ENCODE measurements at places on chromosomes 16 and 17. TPM values are rescaled to one million over a fixed set of nuclear protein-coding genes. Genes with fewer than 3 reads are reported as not detected.

- DNase-seq: no peak
Observed at GRCh38 chr17:63476854-63477479, at the start of gene ACE. TSS of gene ACE (plus strand) at chr17:63477061. CDS start at chr17:63477095, 34 bp downstream.

GRCh38 chr16:78091419-78091818 lies 8.0 kb upstream of the WWOX start:
- DNase-seq: no peak

DNA sequence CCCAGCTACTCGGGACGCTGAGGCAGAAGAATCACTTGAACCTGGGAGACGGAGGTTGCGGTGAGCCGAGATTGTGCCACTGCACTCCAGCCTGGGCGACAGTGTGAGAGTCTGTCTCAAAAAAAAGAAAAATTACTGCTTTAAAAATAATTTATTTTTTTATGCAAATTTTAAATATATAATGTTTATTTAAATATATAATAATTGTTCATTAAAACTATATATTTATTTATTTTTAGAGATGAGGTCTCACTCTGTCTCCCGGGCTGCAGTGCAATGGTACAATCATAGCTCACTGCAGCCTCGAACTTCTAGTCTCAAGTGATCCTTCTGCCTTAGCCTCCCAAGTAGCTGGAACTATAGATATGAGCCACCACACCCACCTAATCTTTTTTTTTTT lies 15.2 kb upstream of the DBNDD1 start:
- no peak for DNase-seq

DNA sequence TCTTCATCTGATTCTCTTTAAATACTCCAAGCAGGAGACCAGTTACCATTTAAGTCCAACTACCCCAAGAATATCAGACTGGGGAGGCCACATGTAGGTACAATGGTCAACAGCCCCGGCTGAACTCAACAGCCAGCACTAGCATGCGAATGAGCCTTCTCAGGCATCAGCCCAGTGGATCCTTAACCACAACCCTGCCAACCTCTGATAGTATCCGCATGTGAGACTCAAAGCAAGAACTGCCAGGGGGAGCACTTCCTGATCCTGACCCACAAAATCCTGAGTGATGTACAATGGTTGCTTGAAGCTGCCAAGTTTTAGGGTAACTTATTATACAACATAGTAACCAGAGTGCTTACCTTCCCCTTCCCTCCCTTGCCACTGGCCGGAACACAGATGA lies 4.0 kb downstream of the PYY start:
- no peak for DNase-seq

DNA sequence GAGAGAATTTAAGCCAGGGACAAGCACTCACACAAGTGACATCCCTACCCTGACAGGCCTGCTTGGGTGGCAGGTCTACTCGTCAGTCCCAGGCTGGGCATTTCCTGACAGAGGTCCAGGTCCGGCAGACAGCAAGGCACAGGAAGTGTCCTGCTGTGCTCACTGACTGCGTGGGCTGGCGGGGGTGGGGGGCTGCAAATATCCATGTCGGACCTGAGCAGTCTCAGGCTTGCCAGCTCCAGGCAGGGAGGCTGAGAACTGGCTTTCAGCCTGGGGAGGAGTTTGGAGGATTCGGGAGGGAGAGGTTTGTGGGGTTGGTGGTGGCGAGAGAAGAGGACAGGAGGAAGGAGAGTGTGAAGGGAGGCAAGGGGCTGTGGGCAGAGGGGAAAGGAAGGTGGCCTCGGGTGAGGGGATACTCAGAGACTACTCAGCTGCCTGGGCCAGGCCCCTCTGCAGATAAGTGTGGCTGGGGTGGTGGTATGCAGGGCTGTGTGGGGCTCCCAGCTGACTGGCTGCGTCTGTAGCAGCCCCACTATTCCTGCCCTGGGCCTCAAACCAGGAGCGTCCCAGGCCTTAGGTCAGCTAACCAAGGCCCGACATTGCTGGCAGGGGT lies 7.8 kb downstream of the HIC1 start:
- DNase-seq: no peak

GRCh38 chr17:76304226-76305134 lies 3.6 kb downstream of the QRICH2 start:
- no peak for DNase-seq

DNA sequence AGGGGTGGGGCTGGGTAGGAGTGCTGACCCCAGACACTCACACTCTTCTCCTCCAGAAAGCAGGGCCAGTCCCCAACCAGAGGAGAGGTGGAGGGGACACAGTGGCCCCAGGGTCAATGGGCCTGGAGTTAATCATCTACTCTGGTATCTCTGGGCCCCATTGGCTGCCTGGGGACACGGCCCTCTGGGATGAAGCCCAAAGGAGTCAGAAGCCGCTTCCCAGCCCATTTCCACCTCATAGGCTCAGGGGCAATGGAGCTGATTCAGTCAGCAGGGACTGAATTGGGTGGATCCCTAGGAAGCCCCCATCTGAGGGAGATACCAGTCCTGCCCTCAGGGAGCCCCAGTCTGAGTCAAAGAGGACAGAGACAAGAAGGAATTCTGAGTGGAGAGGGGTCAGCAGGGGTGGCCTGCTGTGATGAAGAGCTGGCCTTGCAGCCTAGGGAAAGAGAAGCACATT lies 2.9 kb upstream of the NAGS start:
- no peak for DNase-seq

DNA sequence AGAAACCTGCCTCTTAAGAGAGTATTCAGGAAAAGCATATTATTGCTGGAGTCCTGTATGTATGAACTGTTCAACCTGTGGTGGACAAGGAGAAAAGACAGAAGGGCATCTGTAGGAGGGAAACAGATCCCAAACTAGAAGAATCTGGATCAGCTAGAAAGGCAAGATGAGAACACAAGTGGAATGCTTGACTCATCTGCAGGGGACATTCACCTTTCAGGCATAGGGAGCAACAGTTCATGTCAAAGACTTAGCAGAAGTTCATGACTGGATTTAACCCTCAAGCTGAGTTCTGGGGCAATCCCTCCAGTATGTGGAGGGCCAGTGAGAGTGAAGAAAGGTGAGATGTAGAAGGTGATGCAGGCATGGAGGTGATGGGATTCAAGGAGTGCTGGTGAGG lies 135.9 kb upstream of the DYNLRB2 start:
- no peak for DNase-seq

- peak; percentile 53 for DNase-seq
Observed at GRCh38 chr16:24858219-24859041, 12.7 kb downstream of the SLC5A11 start.

USP43 gene
- polyA plus RNA-seq: 0.62 TPM

SMIM22 gene
- polyA plus RNA-seq: 0.36 TPM

KRTAP16-1 gene
- not detected for polyA plus RNA-seq

UNC13D gene
- 3.3 TPM for polyA plus RNA-seq

RHBDF1 gene
- polyA plus RNA-seq: 46.7 TPM
